ENCODE measurements at places on chromosomes 5 and 9.

DNA sequence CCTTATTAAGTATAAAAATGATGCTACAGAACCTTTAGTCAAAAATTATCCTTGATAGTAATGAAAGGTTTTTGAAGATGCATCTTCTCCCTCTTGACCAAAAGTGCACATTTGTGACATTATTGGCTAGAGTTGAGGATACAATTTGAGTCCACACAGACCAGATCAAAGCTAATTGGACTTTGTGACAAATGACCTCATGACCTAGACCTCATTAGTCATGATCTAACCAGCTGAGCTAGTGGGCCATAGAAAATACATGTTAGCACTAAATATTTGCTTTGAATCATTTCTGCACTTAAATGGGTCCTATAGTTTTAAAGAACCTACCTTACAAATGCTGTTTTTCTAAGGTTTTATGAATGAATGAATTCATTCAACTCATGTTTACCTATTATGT, 182.1 kb downstream of the RFX3 start:
- no peak for DNase-seq

DNA sequence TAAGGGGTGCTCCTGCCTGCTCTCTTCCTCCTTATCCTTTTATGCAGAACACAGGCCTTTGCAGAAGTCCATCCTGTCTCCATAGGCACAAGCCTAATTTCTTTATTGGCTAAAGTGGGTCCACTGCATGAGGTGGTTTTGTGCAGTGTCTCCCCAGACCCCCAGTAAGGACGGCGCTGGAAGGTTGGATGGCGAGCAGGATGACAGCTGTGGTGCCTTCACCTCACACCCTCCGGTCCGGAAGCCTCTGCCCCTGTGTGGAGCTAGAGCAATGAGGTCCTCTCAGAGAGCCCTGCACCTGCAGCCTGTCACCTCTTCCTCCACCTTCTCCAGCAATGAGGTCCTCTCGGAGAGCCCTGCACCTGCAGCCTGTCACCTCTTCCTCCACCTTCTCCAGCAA, 393.7 kb upstream of the IRX1 start:
- DNase-seq, result no peak

- no peak for DNase-seq
Measured at GRCh38 chr9:134474055-134474370, 147.8 kb downstream of the RXRA start.

GRCh38 chr9:73168298-73168934, 16.8 kb downstream of the ANXA1 start:
- no peak for DNase-seq

- DNase-seq, result no peak
Measured at GRCh38 chr5:118888556-118888955, 99.8 kb downstream of the DTWD2 start.

GRCh38 chr9:116464987-116465571, 222.0 kb upstream of the TRIM32 start:
- no peak for DNase-seq

DNA sequence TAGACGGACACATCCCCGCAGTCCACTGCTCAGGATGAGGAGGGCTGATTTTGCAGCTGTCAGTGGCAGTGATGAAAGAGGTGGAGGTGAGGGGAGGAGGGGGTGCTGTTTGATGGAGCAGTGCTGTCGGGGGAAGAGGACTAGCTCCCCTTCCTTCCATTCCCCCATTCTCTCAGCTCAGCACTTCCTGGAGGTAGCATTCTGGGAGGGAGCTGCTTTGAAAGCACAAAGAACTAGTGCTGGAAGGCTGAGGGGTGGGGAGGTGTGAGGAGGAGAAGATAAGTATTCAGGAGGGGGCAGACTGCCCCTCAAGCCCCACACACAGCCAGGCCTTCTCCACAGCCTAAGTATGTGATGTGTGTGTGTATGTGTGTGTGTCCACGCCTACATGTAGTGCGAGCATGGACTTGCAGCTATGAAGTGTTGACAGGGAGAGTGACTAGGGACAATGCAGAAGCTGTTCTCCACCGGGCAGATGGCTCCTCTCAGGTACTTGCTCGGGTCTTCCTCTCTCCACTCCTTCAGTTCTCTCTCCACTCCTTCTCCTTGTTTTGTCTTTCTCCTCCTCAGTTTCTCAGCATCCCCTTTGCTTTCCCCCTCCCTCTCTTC, 65.5 kb upstream of the HSPA9 start:
- no peak for DNase-seq

Measured in AG09319 (cell line).